NCI-H446 (cell line): ENCODE measurements at places on chromosomes 5 and 9.

GRCh38 chr9:95429096-95429495 is 87.7 kb downstream of the PTCH1 start:
- DNase-seq, result no peak

DNA sequence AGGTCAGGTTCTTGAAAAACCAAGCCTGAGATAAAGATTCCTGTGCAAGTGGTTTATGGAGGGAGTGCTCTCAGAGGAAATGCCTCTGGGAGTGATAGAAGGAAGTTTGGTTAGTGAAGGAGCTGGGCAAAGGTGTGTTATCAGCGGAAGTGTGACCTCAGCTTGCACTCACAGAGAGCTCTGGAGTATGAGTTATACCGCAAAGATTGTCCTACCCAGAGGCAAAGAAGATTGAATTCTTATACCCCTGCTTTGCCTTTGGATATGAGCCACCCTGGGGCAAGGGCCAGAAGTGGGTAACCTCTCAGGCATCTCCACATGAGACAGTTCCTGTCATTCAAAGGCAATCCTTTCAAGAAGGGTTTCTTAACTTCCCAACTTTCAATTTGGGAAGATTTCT is 145.6 kb downstream of the MUSK start:
- no peak for DNase-seq

GRCh38 chr5:36606428-36607113 is at the start of gene SLC1A3:
TSS of gene SLC1A3 (plus strand) at chr5:36606606. CDS start at chr5:36608424, 1,818 bp downstream.
- DNase-seq, result no peak

GRCh38 chr5:135326296-135327254 is 72.5 kb downstream of the MACROH2A1 start:
- DNase-seq, result no peak

GRCh38 chr5:105172918-105173317 is 1610.3 kb upstream of the NUDT12 start:
- no peak for DNase-seq

DNA sequence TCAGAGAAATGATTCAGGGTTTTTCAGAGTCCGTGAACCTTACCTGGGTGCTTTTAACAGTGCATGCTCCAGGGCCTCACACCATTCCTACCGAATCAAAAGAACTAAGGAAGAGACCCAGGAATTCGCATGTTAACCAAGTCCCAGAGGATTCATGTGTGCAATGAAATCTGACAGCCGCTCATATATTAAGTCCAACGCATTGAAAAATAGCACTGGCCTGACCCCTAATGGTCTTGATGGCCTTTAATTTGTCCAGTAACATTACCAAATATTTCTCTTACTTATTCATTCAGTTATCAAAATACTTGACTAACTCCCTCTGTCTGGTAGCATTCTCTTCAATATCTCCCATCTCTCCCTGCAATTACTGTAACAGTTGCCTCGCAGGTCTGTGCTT is 55.0 kb upstream of the MARCHF11 start:
- DNase-seq, result no peak

- peak; percentile 10 for DNase-seq
Observed at GRCh38 chr5:64207978-64208377, 42.3 kb downstream of the RNF180 start.

- DNase-seq, result no peak
Observed at GRCh38 chr9:71703172-71703872, 65.0 kb downstream of the CEMIP2 start.

DNA sequence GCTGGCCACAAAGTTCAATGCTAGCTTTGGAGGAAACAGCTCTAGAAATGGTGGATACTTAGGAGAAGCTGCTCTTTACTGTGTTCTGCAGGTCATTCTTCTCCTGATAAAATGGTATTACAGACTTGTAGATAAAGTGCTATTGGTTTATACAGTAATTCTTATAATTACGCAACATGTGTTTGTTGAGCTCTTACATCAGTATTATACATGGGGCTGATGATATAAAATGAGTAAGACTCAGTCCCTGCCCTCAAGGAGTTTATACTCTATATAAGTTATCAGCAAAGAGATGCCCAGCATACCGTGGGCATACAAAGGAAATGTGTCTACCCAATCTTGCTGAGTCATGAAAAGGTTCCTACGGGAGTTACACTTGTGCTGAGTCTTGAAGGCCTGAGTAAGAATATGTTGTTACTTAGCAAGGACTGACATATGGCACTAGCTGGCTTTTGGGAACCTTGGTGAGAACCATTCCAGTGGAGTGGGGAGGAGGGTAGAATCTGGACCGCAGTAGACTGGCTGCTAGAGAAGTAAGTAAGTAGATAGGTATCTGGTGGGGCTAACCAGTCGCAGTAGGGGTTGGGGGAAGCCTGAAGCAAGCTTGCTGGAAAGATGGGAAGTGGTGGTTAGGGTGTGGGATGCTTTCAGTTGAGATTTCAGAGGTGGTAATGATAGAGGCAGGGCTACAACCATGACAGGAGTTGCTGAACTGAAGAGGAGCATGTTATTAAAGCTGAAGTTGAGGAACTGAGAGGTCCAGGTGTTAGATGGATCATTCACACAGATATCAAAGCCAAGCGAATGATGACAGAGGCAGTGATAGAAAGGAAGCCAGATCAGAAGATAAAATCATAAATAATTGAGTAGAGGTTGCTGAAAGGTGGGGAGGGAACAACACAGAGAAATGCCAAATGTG is 11.1 kb upstream of the TTC23L start:
- no peak for DNase-seq

DNA sequence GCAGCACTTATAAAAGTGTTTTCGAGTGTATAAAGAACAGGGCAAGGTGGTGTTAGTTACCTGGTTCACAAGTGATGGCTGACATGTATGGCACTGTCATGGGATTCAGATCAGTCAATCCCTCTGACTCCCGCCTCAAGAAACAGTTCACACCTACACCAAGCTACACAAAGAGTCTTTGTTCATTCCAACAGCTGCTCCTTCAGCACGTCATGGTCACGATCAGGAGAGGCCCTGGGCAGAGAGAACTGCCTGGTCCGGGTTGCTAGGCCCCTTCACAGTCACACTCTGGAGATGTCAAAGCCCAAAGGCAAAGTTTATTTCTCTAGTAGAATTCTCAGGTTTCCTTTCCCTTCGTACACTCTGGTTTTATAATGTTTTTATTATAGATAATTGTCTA is 426.7 kb downstream of the ZSWIM6 start:
- DNase-seq, result no peak

GRCh38 chr9:91354881-91355280 is 6.8 kb downstream of the AUH start:
- DNase-seq, result no peak

GRCh38 chr9:77170991-77171699 is 6.2 kb upstream of the VPS13A start:
- no peak for DNase-seq

DNA sequence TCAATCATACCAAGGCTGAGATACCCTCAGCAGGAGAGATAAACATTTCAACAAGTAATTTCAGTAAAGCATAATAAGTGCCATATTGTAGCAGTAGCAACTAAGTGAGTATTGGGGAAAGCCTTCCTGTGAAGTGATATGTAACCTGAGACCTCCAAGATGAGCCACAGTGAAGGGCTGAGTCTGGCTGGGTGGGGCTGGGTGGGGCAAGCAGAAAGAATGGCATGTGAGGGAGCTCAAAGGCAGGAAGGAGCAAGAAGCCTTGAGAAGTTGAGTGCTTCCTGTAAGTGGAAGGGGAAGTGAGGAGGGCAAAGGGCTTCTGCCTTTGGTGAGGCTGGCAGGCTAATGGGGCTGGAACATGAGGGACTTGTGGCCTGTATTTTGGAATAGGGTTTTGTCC is 19.7 kb upstream of the ASTN2 start:
- DNase-seq, result no peak

DNA sequence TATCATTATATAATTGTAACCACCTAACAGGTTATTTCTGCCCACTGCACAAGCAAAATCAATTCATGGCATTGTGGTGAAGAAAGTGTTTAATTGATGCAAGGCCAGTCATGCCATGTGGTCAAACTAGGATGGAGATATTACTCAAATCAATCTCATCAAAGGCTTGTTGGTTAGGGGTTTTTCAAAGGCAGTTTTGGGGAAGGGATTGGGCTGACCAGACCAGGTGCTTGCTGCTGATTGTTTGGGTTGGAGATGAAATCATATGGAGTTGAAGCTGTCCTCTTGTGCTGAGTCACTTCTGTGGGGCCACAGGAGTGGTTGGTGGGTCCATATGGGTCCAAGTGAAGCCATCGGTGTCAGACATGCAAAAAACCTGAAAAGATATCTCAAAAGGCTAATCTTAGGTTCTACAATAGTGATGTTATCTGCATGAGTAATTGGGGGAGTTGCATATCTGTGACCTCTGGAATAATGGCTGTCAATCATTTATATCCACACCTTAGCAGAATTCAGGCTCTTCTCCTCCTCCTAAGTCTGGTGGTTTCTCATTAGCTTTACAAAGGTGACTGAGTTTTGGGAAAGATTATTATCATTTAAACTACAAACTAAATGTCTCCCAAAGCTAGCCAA is 44.9 kb downstream of the HMGCS1 start:
- no peak for DNase-seq

- DNase-seq, result no peak
Observed at GRCh38 chr5:62593331-62593730, 14.7 kb downstream of the LRRC70 start.

DNA sequence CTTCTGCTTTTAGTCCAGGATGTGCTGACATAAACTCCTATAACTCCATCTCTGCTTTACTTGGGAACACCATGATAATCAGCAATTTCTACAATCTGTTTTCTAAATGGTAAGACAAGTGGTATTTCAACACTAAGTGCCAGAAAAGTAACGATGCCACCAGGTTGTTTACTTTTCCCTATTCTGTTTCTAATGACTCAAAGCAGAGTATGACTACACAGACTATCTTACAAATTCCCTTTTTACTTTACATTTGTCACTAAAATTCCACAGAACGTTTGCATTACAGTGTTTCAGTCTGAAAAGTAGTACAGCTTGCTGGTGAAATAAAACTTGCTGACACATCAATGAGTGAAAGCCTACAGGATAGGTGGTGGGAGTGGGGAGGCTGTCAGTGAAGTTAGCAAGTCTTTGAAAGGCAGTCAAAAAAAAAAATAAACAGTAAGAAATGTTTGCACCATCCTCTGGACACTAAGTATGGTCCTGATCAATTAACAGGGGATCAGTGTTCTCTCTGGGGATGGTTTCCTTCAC is 186.5 kb downstream of the LURAP1L start:
- no peak for DNase-seq

DNA sequence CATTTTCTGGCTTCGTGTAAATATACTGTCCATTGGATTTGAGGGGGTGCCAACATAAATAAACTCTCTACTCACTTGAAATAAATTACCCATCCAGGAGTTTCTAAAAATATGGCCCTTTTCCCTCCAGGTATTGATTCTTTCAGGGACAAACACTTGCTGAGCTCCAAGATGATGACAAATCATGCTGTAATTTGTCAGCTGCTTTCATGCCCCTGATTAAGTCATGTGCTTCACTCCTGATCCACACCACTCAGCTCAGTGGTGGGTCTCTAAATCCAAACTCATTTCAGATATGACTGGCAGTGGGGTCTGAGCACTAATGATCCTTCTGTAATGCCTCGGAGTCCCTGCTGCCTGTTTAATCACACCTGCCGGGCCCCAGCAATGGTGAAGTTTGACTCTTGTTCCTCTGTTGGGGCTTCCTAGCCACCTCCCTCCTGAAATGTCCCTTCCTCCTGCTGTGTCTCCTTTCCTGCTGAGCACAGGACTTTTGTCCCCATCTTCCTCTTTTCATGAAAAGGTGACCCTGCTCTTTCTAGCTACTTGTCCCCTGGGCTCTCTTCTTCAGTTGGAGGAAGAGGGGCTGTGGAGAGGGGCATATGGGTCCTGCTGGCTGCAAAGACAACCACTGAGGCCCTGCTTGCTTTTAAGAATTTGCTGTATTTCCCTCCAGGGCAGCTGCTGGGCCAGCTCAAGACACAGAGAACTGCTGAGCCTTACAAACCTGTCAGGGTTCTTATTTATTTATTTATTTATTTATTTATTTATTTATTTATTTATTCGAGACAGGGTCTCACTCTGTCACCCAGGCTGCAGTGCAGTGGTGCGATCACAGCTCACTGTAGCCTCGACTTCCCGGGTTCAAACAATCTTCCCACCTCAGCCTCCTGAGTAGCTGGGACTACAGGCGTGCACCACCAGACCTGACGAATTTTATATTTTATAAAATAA is 200.0 kb downstream of the ATP10B start:
- DNase-seq, result no peak

DNA sequence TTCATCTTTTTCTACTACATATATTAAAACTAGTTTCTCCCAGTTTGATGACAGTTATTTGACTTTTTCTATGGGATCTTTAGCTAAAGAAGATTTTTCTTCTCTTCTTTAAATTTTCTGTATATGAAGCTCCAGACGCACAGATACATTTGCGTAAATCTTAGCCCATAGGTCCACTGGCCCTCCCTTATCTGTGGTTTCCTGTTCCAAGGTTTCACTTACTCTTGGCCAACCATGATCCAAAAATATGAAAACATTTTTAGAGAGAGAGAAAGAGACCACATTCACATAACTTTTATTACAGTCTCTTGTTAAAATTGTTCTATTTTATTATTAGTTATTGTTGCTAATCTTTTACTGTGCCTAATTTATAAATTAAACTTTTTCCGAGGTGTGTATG is 270.2 kb upstream of the DAPK1 start:
- DNase-seq, result no peak

- no peak for DNase-seq
Observed at GRCh38 chr9:90307891-90308290, 334.7 kb downstream of the DIRAS2 start.

- peak; percentile 12 for DNase-seq
Observed at GRCh38 chr9:135023088-135023785, 64.2 kb upstream of the OLFM1 start.
